T-helper 2 cell (primary cell): ENCODE measurements at places on chromosomes 3 and 15.

DNA sequence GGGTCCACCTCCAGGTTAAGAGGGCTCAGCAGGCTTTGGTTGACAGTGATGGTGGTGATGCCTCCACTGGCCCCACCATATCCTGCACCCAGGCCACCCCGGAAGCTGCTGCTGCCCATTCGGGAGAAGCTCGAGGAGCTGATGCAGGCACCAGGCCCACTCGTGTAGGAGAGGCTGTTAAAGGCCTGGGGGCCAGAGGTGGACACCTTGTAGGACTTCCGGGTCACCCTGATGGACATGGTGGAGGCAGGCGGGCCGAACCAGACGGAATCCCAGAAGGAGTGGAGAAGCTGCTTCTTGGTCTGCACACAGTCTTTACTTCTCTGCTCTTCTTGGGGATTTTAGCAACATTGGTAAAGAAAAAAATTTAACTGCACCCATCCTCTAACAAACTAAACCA, 65.2 kb upstream of the CDAN1 start:
- no peak for DNase-seq

DNA sequence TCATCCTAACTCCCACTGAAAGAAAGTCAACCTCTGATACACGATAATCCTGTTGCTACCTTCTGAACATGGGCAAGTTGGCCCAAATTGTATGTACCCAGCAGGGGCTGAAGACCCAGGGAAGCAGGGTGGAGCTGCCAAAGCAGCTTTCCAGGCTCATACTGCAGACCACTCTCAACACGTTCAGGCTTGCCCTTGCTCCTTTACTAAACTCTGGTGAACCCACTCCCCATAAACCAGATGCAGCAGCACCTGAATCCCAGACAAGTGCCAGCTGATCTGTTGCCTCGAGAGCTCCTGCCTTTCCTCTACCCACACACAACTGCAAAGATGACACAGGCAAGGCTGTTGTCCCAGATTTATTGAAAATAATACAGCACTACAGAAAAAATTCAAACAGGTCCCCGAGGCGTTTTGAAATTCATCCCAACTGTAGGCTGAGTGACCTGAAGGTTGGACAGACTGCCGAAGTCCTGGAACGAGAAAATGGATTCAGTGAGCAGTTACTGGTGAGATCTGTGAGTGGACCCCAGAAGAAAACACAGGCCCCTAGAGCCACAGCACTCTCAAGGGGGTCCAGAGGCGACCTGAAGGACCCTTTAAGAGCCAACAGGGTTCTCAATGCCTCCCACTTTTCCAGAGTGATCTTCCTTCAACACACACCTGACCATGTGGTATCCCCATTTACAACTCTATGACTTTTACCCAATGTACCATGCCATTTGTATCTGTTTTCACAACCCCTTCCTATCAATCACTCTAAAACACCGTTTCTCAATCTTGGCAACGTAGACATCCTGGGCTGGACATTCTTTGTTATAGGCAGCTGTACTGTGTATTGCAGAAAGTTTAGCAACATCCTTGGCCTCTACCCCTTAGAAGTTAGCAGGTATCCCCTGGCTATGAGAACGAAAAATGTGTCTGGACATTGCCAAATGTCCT, 3.6 kb downstream of the RPS17 start:
- DNase-seq: no peak

GRCh38 chr15:98403169-98403568, 245.2 kb upstream of the IGF1R start:
- no peak for DNase-seq

GRCh38 chr3:108008931-108009639, 81.7 kb downstream of the CD47 start:
- no peak for DNase-seq

DNA sequence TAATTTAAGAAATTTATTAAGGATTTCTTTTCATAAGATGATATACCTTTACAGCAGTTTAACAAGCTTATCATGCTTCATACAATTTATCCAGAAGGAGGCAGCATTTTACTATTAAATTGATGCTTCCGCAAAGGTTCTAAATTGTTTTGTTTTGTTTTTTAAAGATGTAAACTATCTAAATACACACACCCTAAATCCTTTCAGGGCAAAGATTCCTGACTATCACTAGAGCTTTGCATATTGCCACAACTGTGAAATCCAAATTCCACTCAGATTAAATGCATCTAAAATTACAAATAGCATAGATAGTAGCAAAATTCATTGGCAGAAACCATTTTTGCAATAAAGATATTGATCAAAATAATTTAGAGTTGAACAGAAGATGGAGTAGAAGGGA, 44.5 kb upstream of the CCNL1 start:
- DNase-seq: no peak

GRCh38 chr3:146308682-146309081, 57.8 kb upstream of the PLSCR4 start:
- no peak for DNase-seq

- no peak for DNase-seq
These were observed 164.5 kb downstream of the VGLL4 start for GRCh38 chr3:11479221-11479620.
